ENCODE measurements at places on chromosomes 7 and 10. TPM values are rescaled to one million over a fixed set of nuclear protein-coding genes. Genes with fewer than 3 reads are reported as not detected.

The RSPH10B2 gene
- total RNA-seq, result not detected

The WEE2 gene
- total RNA-seq, result not detected

The RBP4 gene
- total RNA-seq, result not detected

The TAS2R3 gene
- 0.38 TPM for total RNA-seq

The ZNF800 gene
- total RNA-seq, result 11.0 TPM

The SDK1 gene
- total RNA-seq, result 0.19 TPM

The ITPRID1 gene
- not detected for total RNA-seq

The OR2F1 gene
- not detected for total RNA-seq

The ARHGEF35 gene
- total RNA-seq, result 1.5 TPM

The LDB1 gene
- total RNA-seq, result 35.0 TPM

The TRIM73 gene
- total RNA-seq, result 0.19 TPM

The TBXAS1 gene
- 0.19 TPM for total RNA-seq

The GPER1 gene
- 3.1 TPM for total RNA-seq

The ING3 gene
- 16.7 TPM for total RNA-seq

The CAV2 gene
- total RNA-seq, result 229 TPM

The LRGUK gene
- total RNA-seq, result 0.28 TPM

The BAG3 gene
- 9.0 TPM for total RNA-seq

The CPED1 gene
- total RNA-seq, result 52.1 TPM

The CPA2 gene
- total RNA-seq, result not detected

The HOXA11 gene
- total RNA-seq, result under 0.01 TPM

The EXOC6 gene
- 21.4 TPM for total RNA-seq

The LUC7L2 gene
- 44.7 TPM for total RNA-seq

The GPRIN2 gene
- total RNA-seq, result not detected

The IGFBP1 gene
- total RNA-seq, result 1.2 TPM

The TMEM213 gene
- total RNA-seq, result not detected

The UBE3C gene
- total RNA-seq, result 98.4 TPM

The JMJD1C gene
- total RNA-seq, result 46.8 TPM

The HOGA1 gene
- total RNA-seq, result 0.56 TPM

The C7orf57 gene
- total RNA-seq, result not detected

The SLC29A4 gene
- total RNA-seq, result 1.3 TPM

The ZC3HAV1L gene
- total RNA-seq, result 13.5 TPM

The EBF3 gene
- total RNA-seq, result 11.6 TPM

The EVX1 gene
- total RNA-seq, result not detected

The STK17A gene
- 94.4 TPM for total RNA-seq

The STOX1 gene
- total RNA-seq, result under 0.01 TPM

The CYP2C9 gene
- total RNA-seq, result not detected

The BPGM gene
- 36.6 TPM for total RNA-seq

The RBM20 gene
- 0.19 TPM for total RNA-seq

The HSPB1 gene
- total RNA-seq, result 32.1 TPM

The AMZ1 gene
- total RNA-seq, result 1.4 TPM

The C10orf95 gene
- total RNA-seq, result not detected

The GHRHR gene
- not detected for total RNA-seq

The DHX32 gene
- total RNA-seq, result 57.5 TPM

The ASB15 gene
- total RNA-seq, result not detected

The PPP1R3A gene
- not detected for total RNA-seq

The PILRB gene
- total RNA-seq, result 5.8 TPM

The CALML3 gene
- not detected for total RNA-seq

The PRXL2A gene
- 26.5 TPM for total RNA-seq

Measured in regular cardiac myocyte (primary cell).